Fibroblast of villous mesenchyme (primary cell): ENCODE measurements at places on chromosomes 13 and 19.

DNA sequence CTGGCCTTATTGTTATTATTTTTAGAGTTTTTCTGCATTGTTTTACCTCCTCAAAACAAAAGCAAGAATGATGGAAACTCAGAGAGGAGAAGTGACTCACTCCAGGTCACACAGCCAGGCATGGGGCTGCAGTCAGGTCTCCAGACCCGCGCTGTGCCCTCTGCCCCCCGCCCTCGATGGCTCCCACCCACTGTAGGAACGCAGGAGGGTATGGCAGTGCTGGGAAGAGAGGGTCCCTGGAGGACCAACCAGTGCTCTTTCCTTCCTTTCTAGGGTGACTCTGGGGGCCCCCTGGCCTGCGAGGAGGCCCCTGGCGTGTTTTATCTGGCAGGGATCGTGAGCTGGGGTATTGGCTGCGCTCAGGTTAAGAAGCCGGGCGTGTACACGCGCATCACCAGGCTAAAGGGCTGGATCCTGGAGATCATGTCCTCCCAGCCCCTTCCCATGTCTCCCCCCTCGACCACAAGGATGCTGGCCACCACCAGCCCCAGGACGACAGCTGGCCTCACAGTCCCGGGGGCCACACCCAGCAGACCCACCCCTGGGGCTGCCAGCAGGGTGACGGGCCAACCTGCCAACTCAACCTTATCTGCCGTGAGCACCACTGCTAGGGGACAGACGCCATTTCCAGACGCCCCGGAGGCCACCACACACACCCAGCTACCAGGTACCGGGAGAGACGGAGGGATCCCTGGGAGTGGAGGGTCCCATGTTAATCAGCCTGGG lies 5.6 kb downstream of the TIMM13 start:
- no peak for DNase-seq

GRCh38 chr13:107941345-107942029 lies 273.8 kb downstream of the LIG4 start:
- DNase-seq: no peak

DNA sequence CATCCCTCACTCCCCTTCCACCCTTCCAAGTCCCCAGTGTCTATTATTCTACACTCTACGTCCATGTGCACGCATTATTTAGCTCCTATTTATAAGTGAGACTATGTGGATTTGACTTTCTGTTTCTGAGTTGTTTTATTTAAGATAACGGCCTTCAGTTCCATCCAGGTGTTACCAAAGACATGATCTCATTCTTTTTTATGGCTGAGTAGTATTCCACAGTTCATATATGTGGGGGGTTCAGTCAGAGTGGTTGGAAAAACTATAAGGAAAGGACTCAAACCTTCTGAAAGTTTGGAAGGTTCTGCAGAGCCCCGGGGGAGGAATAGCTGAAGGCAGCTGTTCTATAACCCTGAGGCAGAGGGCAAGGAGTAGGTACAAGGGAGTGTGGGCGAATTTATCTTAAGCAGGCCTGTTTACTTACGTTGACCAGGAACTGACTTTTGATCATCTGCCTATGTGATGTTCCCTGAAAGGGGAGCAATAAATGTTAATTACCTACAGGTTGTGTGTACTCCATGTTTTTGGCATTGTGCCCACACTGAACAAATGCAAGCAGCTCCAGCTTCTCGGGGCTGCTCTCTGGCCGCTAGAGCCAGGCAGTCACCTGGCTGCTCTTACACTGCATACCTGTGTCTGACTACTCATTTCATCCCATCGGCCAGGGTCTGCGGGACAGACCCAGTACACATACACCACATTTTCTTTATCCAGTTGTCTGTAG lies 13.5 kb upstream of the ADGRE1 start:
- DNase-seq: no peak

- DNase-seq: peak; percentile 90
Observed at GRCh38 chr13:43567608-43568007, 219.2 kb downstream of the ENOX1 start.

DNA sequence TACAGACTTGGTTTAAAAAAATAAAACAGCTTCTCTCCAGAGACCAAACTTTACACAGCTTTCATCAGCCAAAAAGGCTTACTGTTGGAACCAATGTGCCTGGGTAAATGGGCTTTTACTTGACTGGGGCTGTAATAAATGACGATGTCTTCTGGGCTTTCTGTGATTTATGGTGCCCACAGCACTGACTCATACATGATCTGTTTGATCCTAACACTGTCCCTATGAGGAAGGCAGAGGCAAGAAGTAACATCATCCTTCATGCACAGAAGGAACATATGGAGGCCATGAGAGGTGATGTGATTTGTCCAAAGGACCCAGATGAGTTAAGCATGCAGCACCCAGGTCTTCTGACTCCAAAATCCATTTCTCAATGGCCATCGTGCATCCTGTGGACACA lies 77.4 kb downstream of the DOCK9 start:
- DNase-seq: no peak

GRCh38 chr19:583198-583967 lies 6.3 kb upstream of the HCN2 start:
- no peak for DNase-seq

- DNase-seq: no peak
Observed at GRCh38 chr19:1754636-1755466, 1.5 kb downstream of the ONECUT3 start.

DNA sequence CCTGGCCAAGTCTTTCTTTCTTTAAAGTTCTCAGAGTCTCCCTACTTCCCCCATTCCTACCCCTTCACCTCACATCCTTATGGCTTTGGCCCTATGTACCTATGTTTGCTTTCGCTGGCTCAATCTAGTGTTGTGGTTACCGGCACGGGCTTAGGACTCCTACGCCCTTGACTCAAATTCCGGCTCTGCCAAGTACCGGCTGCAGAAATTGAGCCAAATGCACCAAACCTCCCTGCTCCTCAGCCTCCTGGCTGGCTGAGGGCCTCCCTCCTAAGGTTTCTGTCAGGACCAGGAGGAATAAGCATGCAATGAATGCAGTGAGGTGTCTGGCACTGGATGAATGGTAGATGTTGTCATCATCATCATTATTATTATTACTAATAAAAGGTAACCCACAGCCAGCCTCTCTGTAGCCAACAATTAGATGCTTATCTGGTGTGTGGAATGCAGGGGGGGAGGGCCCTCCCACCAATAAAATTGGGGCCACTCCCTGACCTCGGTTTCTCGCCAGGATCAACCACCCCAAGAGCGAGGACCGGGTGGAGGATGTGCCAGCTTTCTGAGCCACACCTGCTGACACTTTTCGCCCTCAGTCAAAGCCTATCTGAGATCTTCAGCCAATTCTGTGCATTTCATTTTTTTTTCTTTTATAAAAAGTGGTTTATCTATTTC lies 20.7 kb downstream of the KLK5 start:
- DNase-seq: no peak
